Stimulated activated CD8-positive, alpha-beta memory T cell treated with anti-CD3 and anti-CD28 coated beads, Interleukin-15, amount 100 ng/mL, for 24 hours (primary cell): ENCODE measurements at places on chromosomes 7 and 10.

DNA sequence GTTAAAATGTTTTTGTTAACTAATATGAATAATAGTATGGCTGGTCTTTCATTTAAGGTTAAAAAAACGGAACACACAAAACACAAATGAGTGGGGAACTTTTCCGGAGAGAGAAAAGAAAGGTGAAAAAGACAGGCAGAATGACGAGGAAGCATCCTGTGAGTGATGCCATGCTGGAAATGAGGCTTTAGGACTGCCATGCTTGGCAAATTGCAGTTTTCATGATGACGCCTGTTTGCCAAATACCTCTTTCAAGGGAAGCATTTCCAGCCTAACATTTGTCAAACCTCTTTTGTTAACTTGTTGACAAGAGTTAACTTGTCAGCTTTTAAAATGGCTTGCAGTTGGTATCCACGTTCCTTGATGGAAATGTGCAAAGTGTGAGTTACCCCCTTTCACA, 127.5 kb downstream of the RSU1 start:
- DNase-seq: no peak

DNA sequence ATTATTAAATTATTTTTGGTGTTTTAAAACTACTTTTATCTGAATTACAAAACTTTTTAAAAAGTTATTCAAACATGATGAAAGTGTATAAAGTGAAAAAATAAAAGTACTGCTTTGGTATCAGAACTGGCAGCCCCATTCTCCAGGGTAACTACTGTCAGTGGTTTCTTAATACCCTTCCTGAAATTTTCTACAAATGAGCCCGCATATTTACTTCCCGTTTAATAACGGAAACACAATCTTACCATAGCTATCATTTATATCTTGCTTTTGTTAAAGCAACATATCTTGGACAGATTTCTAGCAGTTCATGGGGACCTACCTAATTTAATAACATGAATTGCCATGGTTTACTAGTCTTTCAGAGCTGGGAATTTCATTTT, 249.9 kb downstream of the RNLS start:
- no peak for DNase-seq

- no peak for DNase-seq
These were observed 66.7 kb downstream of the NOD1 start for GRCh38 chr7:30411897-30412296.

- DNase-seq: no peak
These were observed 73.5 kb downstream of the CDK6 start for GRCh38 chr7:92762851-92763250.

- DNase-seq: no peak
These were observed 7.3 kb downstream of the SKIDA1 start for GRCh38 chr10:21518149-21518640.
